ENCODE measurements at places on chromosomes 2 and 18.
A peak's percentile ranks its signal among the peaks of the same experiment; 100 is the strongest.

DNA sequence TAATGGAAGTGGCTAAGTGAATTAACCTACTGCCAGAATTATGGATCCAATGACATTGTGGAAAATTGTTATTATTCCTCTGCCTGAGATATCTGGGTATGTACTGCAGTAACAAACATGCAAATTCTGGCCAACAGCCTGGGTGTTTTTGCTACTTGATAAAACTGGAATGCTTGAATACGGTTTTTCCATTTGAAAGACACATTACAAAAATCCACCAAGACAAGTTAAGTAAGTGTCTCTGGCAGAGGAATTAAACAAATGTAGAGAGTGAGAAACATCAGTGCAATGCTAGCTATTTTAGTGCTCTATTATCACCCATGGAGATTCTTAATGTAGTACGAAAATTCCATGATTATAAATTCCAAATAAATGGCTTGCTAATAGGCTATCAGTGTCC lies 312.4 kb upstream of the MEIS1 start:
- no peak for DNase-seq

DNA sequence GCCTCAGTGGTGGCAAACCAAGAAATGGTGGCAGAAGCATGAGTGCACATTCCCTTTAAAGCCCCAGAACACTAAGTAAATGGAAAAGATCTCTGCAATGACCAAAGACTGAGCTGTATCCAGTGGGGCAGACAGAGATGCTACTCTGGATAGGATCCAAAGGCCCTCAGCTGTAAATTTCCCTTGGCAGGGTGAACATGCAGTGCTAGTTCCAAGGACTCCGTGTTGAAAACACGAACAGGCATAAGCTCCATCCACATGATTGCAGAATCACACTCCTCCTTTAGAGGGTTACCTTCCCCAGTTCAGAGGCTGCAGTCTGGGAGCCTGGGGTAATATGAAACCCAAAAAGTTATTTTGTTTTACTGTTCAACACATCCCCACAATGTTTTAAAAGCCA lies 98.6 kb upstream of the KLF7 start:
- no peak for DNase-seq

- DNase-seq: peak; percentile 46
Measured at GRCh38 chr2:194867328-194867727, 789.7 kb upstream of the SLC39A10 start.

DNA sequence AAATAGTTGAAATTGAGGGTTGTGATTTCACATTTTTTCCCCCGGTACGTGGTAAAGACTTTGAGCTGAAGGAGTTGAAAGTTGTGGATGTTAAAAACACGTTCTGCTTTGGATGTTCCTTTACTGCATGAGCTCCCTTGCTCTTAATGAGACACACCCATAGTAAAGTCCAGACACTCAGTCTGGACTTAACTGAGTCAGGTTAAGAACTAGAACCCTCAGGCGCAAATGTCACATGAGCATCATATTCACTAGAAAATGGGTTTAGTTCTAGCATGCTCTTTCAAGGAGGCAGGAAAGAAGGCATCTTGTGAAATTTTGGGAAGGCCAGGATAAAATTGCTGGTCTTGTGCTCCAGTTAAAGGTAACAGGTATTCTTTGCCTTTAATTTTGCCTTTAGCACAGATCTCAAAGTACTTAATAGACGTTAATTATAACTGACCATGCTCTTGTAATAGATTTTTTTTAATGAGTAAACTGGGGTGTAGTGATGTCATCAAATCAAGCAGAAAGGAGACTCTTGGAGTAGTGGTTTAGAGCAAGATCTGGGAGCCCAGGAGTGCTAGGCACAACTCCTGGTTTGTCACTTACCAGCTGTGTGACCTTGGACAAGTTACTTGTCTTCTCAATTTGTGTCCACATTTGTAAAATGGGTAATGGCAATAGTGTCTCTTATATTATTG lies 20.6 kb downstream of the ITGA6 start:
- no peak for DNase-seq

DNA sequence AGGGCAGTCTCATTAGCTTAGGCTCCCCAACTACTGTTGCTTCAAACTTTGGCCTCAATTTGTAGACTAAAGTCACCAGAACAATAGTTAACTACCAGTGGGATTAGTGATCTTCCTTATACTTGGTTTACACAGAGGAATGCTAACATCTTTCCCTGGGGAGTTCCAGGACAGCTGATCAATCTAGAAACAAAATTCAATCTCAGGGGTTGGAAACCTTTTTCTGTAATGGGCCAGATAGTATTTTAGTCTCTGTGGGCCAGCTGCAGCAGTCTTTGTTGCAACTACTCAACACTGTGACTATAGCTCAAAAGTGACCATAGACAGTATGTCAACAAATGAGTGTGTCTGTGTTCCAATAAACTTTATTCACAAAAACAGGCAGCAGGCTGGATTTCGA lies 85.7 kb downstream of the METTL8 start:
- no peak for DNase-seq

GRCh38 chr2:3253913-3254441 lies 123.6 kb downstream of the EIPR1 start:
- no peak for DNase-seq

- DNase-seq: no peak
Measured at GRCh38 chr2:20062615-20063545, 11.5 kb upstream of the LAPTM4A start.

- no peak for DNase-seq
Measured at GRCh38 chr18:76980663-76981395, 151.8 kb downstream of the MBP start.

- no peak for DNase-seq
Measured at GRCh38 chr18:24922491-24922890, 429.5 kb downstream of the ZNF521 start.

- DNase-seq: no peak
Measured at GRCh38 chr2:60351802-60352201, 201.7 kb downstream of the BCL11A start.

DNA sequence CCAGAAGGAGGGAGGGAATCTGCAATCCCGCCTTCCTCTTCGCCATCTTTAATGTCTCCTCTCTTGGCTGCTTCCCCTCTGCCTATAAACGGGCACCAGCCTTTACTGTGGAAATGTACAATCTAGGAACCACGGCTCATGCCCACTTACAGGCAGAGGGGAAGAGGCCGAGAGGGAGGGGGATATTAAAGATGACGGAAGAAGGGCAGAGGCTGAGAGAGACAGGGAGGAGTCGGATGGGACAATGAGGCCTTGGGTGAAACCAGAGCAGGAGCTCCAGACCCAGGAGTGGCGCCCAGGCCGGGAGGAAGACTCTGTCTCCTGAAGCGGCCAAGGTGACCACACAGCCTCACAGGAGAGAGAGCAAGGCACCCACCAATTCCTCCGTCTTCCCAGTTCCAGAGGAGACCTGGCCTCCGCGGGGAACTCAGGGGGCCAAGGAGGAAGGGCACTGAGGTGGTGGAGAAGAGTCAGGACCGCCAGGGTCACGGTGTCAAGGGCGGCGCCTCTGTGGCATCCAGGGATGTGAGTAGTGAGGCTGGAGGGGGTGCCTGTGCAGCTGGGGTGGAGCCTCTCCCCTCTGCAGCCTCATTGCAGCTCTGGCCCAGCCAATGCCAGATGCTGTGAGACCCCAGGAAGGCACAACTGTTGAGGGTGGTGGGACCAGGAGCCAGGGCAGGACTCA lies 67.8 kb downstream of the CIB4 start:
- no peak for DNase-seq

- DNase-seq: no peak
Measured at GRCh38 chr2:23509103-23509502, 124.1 kb downstream of the KLHL29 start.

GRCh38 chr2:105570757-105571156 lies 171.9 kb upstream of the FHL2 start:
- DNase-seq: no peak

GRCh38 chr18:79334496-79335233 lies 61.1 kb upstream of the NFATC1 start:
- no peak for DNase-seq

- DNase-seq: no peak
Measured at GRCh38 chr2:160963957-160964356, 196.3 kb upstream of the TANK start.

DNA sequence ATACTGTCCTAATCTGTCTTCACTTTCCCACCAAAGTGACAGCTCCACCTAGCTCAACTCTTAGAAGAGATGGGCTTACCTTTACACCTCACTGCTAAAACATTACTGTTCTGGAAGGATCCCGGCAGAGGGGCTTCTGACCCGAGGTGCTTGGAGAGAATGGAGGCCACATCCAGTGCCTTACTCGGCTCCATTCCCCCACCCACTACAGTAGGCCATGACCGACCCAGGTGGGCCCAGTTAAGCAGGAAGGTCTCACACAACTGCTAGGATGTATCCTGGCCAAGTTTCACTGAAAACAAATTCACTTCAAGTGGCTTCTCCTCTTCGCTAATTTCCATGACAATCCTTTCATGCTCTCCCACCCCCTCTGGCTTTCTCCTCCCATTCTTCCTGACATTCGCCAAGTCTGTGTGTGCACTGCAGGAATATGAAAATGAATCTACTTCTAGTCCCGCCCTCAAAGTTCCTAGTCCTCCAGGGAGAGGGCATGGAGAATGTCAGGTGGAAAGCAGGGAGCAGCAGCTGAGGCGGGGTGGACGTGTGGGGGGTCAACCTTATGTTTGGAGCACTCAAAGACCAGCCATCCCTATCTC lies 11.8 kb downstream of the WIPF1 start:
- no peak for DNase-seq

DNA sequence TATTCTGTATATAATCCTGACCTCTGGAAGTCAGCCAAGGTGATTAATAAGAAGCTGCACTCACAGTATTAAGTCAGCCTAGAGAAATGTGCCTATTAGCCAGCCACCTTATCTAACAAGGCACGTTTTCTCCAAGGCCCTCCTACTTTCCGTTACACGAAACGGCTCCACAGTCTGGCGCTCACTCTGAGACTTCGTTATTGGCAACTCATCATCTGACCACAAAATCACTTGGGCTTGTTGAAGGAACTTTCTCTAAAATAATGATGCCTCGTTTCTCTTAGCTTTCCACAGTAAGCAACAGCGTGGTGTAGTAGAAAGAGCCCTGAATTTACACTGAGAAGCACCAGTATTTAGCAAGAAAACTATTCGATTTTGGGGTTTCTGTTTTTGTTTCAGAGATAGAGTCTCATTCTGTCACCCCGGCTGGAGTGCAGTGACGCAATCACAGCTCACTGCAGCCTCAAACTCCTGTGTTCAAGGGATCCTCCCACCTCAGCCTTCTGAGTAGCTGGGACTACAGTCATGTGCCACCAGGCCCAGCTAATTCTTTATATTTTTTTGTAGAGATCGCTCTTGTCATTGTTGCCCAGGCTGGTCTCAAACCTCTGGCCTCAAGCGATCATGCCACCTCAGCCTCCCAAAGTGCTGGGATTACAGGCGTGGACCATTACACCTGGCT lies 53.6 kb upstream of the SLC14A1 start:
- DNase-seq: no peak

GRCh38 chr2:85644909-85645308 lies 23.1 kb downstream of the SFTPB start:
- DNase-seq: no peak

DNA sequence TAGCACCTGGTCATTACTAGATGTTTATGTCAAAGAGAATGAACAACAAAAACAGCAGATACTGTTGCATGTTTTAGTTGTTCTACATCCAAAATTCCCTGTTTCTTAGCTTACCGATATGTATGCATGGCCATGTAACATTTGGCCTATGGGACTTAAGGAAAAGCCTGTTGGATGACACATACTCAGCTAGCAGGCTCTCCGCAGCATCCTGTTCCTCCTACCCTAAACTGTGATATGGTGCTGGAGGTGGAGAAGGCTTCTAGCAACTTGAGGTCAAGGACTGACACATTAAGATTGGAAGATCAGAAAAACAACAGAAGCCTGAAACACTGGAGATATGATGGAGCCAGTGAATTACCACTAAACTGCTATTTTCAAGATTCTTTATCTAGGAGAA lies 537.8 kb downstream of the LRRTM4 start:
- DNase-seq: no peak

- peak; percentile 96 for DNase-seq
Measured at GRCh38 chr2:28621172-28622100, 125.6 kb downstream of the PLB1 start.

DNA sequence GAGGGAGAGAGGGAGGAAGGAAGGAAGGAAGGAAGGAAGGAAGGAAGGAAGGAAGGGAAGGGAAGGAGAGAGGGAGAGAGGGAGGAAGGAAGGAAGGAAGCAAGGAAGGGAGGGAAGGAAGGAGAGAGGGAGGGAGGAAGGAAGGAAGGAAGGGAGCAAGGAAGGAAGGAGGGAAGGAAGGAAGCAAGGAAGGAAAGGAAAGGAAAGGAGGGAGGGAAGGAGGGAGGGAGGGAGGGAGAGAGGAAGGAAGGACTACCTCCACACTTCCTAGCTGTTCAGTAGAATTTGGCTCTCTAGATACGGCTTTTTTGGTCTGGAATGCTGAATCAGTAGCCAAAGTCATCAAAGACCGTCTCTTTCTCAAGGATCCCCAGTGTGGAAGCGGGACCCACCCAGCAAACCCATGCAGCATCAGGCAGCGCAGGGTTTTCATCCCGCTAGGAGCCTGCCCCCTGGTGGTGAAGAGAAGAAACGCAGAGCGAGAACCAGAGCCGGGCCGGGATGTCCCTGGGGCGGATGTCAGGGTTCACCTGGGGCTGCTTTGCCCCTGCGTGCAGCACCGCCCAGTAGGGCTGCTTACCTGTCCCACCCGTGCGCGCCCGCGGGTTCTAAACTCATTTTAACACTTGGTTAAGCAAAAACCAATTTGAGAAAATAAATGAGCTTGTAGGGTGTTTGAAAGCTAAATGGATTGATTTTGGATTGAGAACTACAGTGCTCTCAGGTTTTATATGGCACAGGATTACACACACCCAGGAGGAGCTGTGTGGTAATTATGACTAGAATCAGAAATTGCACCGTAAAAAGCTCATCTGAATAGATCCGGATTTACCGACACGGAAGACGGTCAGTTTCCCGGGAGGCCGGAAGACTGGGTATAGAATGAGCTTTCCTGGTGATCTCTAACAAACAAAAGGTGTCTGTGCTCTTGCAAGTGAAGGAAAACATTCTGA lies 48.1 kb upstream of the ARL4C start:
- DNase-seq: peak; percentile 80

GRCh38 chr2:12180031-12180430 lies 433.6 kb downstream of the LPIN1 start:
- no peak for DNase-seq

DNA sequence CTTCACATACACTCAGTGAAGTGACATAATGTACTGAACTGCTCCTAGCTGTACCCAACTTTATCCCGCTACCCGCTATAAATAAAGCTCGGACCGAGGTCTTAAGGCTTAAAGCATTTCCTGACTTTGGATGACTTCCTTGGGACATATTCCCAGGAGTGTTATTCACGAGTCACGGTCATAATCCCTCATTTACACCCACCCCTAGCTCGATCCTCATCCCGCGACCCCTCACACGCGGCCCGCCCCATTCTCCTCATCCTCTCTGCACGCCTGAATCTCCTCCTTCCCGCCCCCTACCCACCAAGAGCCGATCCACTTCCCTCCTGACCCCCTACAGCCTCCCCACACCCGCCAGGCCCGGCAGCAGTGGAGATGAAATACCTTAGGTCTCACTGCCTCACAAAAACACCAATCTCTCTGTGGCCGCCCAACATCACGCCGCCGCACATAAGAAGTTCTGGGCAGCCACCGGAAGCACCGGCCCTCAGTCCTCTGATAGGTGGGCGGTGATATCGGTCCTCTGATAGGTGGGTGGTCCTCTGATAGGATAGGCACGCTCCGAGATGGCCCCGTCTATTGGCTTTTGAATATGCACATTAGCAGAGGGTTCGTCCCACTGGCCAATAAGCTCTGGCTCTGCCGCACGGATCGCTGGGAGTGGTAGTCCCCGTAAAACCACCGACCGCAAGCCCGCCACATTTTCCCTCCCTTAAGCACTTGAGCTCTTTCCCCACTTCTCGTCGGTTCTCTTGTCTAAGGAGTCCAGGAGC lies at the start of gene WDCP:
WDCP (minus strand) TSS at position 462 of the 773 bp plus-strand sequence. CDS start 7,897 bp downstream, outside the sequence.
- peak; percentile 97 for DNase-seq

GRCh38 chr2:241797441-241798080 lies 11.4 kb upstream of the NEU4 start:
- no peak for DNase-seq
